CD14-positive monocyte (primary cell): ENCODE measurements at places on chromosomes 11 and 22.

DNA sequence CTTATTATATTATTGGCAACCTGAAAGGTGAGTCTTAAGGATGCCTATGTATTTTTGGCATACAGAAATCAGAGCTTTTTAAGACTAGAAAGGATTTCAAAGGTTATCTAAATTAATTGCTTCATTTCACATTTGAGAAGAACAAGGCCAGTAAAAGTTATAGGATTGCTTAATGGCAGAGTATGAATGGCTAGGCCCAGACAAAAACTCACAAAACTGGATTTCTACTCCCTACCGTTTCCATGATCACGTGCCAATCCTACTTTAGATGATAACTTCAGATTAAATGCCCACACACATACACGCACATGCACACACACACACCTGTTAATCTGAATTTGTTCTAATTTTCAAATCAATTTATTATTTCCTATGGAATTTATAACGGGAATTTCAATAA lies 1.8 kb upstream of the PDE3B start:
- no peak for DNase-seq

DNA sequence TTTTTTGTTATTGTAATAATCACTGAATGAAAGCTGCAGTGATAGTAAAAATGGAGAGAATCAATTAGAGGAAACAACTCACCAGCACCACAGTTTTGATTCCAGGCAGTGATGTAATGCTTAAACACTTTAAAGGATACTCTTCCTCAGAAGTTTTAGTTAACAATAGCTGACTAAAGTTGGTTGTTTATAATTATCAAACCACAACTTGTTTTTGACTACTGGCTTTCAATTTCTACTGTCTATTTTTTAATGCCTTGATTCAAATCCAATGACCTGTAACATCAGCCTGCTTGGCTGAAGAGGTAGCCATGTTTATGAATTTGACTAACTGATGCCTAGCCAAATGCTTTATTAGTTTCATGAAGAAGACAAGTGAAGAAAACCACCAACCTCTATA lies 18.2 kb upstream of the CASP12 start:
- no peak for DNase-seq

- DNase-seq: no peak
Observed at GRCh38 chr11:124762105-124762623, at the start of gene ESAM. Gene ESAM, minus strand, starts transcription at chr11:124762290. Its CDS starts 136 bp downstream, at chr11:124762154.

DNA sequence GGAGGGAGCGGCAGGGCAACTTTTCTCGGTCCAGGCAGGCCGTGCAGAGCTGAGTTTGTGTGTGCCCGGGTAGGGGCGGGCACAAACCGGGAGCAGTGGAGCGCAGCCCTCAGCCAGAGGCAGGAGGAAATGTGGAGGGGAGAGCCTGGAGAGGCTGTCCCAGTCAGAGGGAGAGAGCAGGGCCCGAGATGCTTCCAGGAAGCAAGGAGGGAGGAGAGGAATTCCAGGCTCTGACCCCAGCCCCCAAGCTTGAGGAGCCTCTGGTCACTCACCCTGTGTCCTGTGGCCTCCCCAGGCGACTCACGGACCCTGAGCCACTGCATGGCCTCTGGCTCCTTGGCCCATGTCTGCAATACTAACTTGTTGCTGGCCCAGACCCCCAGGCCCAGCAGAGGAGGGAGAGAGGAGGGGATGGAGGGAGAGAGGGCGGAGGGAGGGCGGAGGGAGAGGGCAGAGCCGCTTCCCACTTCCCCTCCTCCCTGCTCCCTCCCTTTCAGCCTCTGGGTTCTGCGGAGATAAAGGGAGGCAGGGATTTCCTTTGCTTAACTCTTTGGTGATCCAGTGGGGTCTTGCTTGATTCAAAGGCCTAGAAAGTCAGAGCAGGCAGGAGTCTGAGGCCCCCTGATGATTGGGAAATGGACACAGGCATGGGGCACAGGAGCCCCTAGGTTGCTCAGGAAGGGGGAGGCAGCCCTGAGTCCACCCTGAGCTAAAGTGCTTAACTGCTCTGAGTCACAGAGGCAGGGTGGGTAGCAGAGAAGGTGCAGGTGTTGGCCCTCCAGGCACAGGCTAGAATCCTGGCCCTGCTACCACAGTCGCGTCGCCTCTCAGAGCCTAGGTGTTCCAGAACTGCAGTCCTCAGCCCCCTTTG lies at the start of gene C1QTNF6:
TSS of gene C1QTNF6 (minus strand) at position 357 of the 871 bp plus-strand sequence. CDS start at position 323, 34 bp downstream.
- DNase-seq: no peak

- peak; percentile 93 for DNase-seq
Observed at GRCh38 chr11:119509969-119510401, 87.0 kb upstream of the THY1 start.

DNA sequence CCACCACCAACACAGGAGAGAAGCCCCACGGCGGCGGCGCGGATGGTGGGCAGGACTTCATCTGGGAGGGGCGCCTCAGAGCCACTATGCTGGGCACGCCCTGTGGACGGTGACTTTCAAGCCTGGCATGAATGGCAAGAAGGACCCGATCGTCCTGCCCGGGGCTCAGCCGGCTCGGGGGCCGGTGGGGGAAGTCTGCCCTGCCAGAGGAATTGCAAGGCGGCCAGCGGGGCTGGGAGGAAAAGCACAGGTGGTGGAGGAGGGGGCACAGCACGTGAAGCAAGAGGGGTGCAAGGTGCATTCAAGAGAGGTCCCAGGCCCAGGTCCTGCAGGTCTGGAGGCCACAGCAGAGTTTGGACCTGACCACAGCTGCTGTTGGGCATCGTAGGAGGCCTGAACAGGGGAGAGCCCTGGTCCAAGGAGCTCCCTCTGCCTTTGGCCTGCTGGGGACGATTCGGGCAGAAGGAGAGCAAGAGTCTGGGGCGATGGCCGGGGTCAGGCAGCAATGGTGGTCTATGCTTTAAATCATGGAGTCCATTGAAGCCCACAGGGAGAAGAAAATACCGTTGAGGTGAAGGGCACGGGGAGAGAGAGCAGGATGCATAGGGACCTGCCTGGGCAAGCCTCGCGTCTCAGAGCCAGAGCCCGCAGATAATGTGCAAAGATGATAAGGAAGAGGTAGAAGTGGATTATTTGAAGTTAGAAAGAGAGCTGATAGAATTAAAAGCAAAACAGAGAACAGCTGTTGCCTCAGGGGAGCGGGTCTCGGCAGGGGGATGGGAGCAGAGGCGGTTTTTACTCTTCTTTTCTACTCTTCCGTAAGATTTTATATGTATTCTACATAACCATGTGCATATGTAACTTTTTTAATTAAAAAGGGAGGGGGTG lies 82.6 kb upstream of the SHISAL1 start:
- no peak for DNase-seq

GRCh38 chr11:128544471-128545051 lies 42.8 kb downstream of the ETS1 start:
- DNase-seq: no peak

- no peak for DNase-seq
Observed at GRCh38 chr22:19181786-19182471, 3.4 kb upstream of the SLC25A1 start.

- DNase-seq: no peak
Observed at GRCh38 chr11:10646005-10646404, 47.5 kb downstream of the IRAG1 start.
